Islet precursor cell (in vitro differentiated cells): ENCODE measurements at places on chromosomes 2 and 18.

DNA sequence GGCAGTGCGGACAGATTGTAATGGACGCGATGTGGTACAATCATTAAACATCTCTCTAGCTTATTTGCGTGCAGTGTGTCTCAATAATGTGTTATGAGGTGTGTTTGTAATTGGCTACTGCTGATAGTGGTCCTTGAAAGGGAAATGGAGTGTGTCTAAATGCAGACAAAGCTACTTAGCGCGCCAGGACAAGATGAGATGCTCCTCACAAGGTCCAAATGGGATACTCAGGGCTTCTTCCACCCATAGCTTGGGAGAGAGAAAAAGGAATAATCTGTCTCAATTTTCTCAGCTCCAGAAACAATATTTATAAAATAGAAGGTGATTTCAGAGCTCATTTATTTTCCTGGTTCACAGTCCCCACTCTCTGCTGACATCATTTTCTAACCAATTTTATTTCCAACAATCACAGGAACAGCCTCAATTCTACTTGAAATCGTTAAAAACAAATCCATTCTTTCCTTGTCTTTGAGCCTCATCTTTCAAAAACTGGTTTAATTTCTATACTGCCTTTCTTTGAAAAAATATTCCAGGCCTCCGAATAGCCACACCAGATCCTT, 28.5 kb downstream of the GALNT14 start:
- DNase-seq: no peak

- no peak for DNase-seq
Measured at GRCh38 chr2:234595829-234596228, 98.9 kb upstream of the ARL4C start.

DNA sequence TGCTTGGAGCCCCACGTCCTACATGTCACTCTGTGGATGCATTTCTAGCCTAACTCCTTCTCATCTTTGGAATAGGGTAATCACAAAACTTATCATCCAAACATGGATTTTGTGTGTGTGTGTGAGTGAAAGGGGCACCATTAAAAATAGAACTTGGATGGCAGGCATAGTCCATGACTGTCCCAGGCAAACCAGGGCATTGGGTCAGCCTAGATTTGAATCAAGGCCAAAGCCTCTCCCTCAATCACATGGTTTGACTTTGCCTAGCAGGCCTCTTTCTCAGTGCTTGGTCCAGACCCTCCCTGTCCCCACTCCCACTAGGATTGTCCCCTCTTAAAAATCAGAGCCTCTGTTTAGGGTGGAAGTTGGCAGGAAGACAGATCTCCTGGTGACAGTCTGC, 67.4 kb upstream of the BCL2L11 start:
- DNase-seq: no peak

DNA sequence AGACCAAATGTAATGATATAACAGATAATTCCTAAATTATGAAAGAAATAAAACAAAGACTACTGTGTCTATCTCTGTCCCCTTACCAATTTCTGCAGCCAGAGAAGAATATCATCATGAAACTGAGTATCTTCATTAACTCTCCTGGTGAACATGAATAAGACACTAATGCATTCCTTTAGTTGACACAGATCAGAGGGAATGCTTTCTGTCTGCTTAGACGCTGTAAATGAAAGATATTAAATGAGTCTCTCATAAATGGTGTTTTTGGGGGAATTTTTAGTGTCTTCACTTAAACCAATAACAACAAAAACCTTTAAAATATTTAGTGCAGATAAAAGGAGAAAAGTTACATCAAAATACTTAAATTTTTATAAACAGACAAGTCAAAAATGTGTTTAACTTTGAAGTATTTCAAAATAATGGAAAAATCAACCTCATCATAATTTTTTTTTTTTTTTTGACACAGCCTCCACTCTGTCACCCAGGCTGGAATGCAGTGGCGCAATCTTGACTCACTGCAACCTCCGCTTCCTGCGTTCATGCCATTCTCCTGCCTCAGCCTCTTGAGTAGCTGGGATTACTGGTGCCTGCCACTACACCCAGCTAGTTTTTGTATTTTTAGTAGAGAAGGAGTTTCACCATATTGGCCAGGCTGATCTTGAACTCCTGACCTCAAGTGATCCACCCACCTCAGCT, 16.0 kb downstream of the EPG5 start:
- peak; percentile 60 for DNase-seq

DNA sequence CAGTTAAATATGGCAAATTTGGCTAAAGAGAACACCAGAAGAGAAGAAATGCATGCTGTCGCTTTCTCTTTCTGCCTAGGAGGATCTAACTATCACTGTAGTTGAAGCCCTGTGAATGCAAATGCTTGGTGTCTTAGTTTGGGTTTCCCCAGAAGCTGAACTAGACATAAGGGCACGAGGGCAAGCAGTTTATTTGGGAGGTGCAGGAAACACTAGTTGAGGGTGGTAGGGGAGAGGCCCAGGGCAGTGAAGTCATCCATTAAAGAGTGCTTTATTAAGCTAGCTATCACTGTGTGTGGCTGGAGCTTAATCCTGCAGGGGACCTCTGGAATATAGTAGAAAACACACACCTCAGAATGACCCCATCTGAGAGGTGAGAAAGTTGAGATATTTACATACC, 639.8 kb upstream of the ZEB2 start:
- DNase-seq: no peak

GRCh38 chr2:80525152-80525551, 220.6 kb upstream of the LRRTM1 start:
- no peak for DNase-seq

- DNase-seq: no peak
Measured at GRCh38 chr2:46781468-46782189, 134.0 kb downstream of the MCFD2 start.

- DNase-seq: peak; percentile 73
Measured at GRCh38 chr2:60551240-60552077, 2.0 kb downstream of the BCL11A start.

DNA sequence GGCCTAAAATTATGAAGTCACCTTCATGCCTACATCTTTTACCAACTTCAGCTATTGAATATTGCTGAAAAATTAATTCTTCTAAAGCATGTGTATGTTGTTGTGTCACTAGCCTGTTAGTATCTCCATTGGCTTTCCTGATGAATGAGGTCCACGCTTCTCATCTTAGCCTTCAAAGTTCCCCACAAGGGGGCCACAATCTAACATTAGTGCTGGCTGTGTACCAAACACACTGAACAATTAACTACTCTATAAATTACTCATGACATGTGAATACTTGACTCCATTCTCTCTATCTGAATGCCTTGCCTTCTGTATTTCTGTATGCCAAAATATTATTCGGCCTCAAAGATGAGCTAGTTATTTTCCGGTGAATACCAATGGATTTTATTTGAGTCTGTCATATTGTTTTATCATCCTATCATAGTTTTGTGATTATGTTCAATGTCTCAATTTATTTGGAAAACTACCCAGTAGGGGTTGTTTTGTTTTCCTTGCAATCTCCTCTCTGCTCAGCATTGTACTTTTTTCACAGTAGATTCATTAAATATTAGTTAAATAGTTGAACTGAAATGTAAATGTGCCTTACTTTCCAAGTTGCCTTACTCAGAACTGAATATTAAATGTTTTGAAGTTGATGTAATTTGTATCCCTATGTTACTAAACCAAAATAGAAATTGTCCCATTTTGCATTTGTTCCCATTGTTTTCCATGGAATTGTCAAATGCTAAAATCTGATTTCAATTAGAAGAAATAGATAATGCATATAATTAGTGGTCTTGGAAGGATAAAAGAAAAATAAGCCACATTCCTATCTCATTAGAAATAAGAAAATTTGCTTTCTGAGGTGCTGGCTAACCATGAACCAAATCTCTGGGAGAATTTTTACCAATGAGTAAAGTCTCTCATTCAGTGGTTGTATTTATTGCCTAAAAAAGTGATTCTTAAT, 208.4 kb upstream of the COL3A1 start:
- DNase-seq: peak; percentile 62

GRCh38 chr18:54210463-54210862, 14.0 kb downstream of the MBD2 start:
- DNase-seq: no peak

- no peak for DNase-seq
Measured at GRCh38 chr18:9827793-9828505, 57.8 kb upstream of the TXNDC2 start.

DNA sequence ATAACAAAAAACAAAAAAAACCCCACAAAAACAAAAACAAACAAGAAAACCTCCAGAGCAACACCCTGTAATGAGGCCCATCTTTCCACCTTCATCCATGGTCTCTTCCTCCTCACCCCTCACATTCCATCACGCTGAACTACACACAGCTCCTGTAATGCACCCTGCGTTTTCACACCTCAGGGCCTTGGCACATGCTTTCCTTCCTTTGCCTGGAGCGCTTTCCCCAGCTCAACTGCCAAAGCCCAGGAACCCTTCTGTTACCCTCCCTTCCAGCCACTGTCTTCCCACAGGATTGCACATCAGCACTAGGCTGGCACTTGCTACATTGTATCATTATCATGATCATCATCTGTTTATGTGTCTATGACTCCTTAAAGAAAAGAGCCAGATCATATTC, 29.4 kb downstream of the TMEM247 start:
- DNase-seq: no peak

- DNase-seq: no peak
Measured at GRCh38 chr2:57759131-57759530, 287.5 kb upstream of the VRK2 start.

DNA sequence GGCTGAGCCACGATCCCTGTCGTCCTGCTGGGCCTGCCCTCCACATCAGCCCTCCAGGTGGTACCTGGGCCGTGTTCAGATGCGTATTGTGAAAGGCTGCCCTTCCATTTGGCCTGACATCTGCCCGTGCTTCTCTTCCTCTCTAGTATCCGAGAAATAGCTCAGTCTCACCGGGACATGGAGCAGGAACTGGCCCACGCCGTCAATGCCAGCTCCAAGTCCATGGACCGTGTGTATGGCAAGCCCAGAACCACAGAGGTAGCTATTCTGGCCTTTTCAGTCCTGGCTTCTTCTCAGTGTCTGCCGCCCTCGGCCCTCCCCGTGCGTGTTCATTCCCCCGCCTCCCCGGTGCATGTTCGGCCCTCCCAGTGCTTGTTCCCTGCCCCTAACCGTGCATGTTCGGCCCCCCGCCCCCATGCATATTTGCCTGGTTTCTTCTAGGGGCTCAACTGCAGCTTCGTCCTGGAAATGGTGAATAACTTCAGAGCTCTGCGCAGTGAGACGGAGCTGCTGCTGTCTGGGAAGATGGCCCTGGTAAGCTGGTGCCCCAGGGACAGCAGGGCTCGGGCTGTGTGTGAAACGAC, 104.3 kb downstream of the USP40 start:
- no peak for DNase-seq

- no peak for DNase-seq
Measured at GRCh38 chr18:33702625-33703024, 124.6 kb downstream of the ASXL3 start.

GRCh38 chr2:173614265-173614930, 259.7 kb downstream of the CDCA7 start:
- DNase-seq: no peak

DNA sequence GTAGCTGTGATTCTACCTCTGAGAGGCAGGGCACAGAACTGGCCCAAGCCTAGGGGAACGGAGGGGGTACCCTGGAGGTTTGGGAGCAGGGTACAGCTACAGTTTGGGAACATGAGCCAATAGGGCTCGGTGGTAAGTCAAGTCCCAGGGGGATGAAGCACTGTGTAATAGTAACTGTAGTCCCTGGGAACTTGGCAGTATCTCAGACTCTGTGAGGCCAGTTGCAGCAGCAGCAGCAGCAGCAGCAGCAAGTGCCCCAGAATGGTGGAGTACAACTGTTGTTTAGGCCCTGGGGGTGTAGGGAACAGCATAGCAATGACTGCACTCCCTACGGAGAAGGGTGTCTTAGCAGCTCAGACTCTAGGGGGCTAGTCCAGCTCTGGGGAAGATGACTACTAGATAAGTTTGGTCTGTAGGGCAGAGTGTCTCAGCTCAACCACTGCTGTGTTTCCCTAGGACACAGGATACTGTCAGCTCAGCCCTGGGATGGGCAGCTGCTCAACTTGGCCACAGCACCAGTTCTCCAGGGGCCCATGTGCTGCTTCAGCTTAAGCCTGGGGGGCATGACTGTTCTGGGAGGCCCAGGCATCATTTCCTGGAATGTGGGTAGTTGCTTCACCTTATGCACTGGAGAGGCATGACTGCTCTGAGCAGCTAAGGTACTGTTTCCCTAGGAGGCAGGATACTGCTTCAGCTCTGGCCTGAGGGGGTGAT, 20.5 kb downstream of the CARF start:
- peak; percentile 88 for DNase-seq

- no peak for DNase-seq
Measured at GRCh38 chr2:161273038-161273760, 35.0 kb upstream of the PSMD14 start.

- no peak for DNase-seq
Measured at GRCh38 chr2:168277276-168277675, 29.9 kb upstream of the STK39 start.

- DNase-seq: no peak
Measured at GRCh38 chr18:79788734-79789085, 9.0 kb upstream of the KCNG2 start.

GRCh38 chr2:235170016-235170415, 218.2 kb downstream of the SH3BP4 start:
- no peak for DNase-seq

- no peak for DNase-seq
Measured at GRCh38 chr2:68992933-68993332, 18.5 kb downstream of the GKN1 start.

GRCh38 chr2:176088048-176088936, 4.2 kb upstream of the HOXD13 start:
- DNase-seq: peak; percentile 80

- no peak for DNase-seq
Measured at GRCh38 chr2:38474021-38474456, 97.0 kb upstream of the ATL2 start.

DNA sequence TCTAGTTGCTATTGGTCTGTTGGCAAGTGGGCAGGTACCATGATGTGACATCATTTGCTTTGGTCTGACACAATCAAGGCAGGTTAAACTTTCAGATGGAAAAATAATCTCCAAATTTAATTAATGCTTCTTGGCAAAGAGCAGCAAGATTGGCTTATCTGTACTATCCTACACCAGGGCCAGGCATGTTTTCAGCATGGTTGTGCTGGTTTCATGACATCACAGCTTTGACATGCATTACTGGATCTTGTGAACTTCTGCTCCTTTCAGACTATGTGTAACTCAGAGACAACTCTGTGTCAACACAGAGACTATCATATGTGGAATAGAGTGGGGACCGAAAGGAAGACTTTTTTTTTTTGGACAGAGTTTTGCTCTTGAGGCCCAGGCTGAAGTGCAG, 520.5 kb downstream of the TDRD15 start:
- no peak for DNase-seq

DNA sequence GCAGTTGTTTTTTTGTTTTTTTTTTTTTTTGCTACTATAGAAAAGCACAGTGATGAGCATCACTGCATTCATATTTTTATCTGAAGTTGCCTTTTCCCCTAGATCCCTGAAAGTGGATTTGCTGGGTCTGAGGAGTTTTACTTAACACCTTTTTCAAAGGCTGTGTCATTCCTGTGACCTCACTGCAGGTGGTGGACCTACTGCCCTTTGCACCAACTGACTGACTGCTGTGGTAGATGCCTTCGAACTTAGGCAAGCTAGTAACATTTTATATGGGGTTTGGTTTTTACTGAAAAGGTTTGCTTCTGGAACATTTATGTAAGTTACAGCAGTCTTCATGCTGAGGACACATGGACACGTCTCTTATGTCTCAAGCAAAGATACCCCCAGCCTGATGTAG, 36.2 kb downstream of the SPTBN1 start:
- no peak for DNase-seq
